Renal pelvis (tissue), 12 donors: ENCODE measurements at places on chromosomes 5 and 9.

GRCh38 chr5:2119573-2119972 lies 236.8 kb upstream of the IRX4 start:
- DNase-seq: no peak

DNA sequence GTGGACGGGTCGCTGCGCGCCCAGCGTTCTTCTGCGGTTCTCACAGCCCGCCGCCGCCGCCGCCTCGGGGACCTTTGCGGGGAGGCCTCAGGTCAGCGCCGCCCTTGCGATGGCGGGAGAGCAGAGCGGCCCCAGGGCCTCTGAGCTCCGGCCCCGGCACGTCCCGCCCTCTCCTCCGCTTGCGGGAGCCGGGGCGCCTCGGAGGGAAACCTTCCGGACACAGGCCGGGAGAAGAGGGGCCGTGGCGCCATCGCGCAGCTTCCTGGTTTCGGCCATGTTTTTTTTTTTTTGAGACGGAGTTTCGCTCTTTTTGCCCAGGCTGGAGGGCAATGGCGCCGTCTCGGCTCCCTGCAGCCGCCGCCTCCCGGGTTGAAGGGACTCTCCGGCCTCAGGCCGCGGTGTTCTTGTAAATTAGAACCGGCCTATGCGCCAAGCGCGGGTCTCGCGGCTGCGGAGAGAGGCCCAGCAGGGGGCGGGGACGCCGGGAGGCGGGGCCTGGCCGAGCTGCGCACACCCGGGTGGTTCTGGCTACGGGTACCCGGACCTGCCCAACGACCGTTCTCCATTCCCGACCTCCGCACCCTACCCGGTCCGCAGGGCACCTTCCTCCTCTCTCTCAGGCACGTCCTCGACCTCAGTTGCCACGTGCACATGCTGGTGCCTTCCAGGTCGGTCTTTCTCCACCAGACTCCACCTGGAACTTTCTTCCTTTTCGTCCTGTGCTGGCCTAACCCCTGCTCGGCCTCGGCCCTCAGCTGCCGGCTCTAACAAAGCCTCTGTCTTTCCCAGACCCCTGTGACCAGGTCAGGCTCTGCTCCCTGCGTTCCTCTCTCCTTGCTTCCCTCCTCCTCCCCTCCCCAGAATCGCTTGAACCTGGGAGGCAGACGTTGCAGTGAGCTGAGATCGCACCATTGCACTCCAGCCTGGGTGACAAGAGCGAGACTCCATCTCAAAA lies 28.8 kb upstream of the MGAT1 start:
- peak; percentile 65 for DNase-seq

- peak; percentile 98 for DNase-seq
Observed at GRCh38 chr9:128098297-128099230, 29.0 kb downstream of the PTGES2 start.

GRCh38 chr9:113593682-113594281 lies 130.3 kb downstream of the RGS3 start:
- DNase-seq: peak; percentile 98
